ENCODE measurements at places on chromosomes 4 and X.

GRCh38 chr4:104826171-104826570 is 320.5 kb upstream of the TET2 start:
- DNase-seq: no peak

- no peak for DNase-seq
Observed at GRCh38 chr4:40710484-40711254, 39.1 kb upstream of the NSUN7 start.

- no peak for DNase-seq
Observed at GRCh38 chrX:50613846-50614245, 143.2 kb upstream of the DGKK start.

GRCh38 chr4:187504974-187505797 is 490.4 kb upstream of the ZFP42 start:
- DNase-seq: no peak

DNA sequence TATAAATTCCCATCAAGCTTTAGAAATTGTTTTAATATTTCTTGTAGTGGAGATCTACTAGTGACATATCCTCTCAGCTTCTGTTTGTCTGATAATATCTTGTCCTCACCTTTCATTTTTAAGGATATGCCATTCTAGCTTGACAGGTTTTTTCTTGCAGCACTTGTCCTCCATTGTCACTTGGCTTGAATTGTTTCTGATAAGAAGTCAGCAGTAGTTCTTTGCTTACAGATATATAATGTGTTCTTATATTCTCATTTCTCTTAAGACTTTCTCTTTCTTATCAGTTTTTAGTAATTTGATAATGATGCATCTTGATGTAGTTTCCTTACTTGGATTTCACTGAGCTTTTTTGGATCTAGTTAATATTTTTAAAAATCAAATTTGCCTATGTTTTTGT is 120.6 kb upstream of the NUDT6 start:
- DNase-seq: no peak

GRCh38 chrX:39204945-39205344 is 403.7 kb downstream of the MID1IP1 start:
- DNase-seq: peak; percentile 54

- DNase-seq: peak; percentile 82
Observed at GRCh38 chr4:110055158-110055768, 142.6 kb downstream of the EGF start.

- DNase-seq: peak; percentile 100
Observed at GRCh38 chrX:318739-319578, at the start of gene GTPBP6. TSS of gene GTPBP6 (minus strand) at chrX:318796. CDS start at chrX:318787, 9 bp downstream.

GRCh38 chrX:138759217-138759943 is 47.9 kb upstream of the FGF13 start:
- no peak for DNase-seq

DNA sequence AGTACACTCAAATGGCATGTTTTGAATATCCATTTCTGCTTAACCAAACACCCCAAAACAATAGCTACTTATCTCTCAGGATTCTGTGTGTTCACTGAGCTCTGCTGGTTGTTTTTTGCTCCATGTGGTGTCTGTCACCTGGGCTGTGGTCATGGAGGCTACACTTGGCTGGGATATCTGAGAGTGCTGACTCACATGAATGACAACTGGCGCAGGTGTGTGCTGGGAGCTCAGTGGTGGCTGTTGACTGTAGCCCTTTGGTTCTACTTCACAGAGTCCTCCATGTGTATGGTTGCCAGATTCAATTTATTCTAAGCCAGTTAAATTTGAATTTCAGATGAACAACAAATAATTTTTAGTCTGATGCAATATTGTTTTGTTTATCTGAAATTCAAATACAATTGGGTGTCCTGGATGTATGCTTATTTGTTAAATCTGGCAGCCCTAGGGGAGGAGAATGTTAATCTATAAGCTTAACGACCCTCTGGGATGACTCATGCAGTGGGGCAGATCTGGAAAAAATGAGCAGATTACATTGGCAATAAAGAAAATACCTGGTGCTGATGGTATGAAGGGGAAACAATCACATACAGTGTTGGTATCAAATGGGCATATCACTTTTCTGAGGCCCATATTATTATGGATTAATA is 28.2 kb upstream of the TCEAL4 start:
- no peak for DNase-seq

DNA sequence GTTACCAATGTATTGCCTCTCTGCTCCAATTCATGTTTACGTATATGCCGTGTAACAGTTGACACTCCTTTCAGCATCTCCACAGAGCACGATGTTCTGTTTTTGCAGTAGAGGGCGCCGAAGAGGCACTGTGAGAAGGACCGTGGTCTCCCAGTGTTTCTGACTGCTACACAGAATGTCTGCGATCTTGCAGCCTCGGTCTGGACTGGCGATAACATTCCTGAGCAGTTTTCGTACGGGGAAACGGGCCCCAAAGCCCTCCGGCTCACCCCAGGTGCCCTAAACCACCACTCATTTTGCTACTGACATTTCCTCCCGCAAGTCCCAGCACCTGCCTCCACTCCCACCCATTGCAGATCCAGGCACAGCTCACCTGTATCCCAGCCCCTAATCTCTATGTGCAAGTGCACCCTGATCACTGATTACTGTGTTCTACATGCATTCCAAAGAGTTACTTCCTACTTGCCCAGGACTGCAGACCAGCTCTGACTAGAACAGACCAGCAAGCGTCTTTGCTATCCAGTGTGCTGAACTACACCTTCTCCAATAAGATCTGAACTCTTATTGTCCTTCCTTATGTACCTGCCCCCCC is 12.4 kb upstream of the NFXL1 start:
- DNase-seq: no peak

GRCh38 chr4:36189511-36190226 is 54.6 kb downstream of the ARAP2 start:
- DNase-seq: no peak

GRCh38 chr4:123783151-123783790 is 386.7 kb downstream of the SPRY1 start:
- no peak for DNase-seq

DNA sequence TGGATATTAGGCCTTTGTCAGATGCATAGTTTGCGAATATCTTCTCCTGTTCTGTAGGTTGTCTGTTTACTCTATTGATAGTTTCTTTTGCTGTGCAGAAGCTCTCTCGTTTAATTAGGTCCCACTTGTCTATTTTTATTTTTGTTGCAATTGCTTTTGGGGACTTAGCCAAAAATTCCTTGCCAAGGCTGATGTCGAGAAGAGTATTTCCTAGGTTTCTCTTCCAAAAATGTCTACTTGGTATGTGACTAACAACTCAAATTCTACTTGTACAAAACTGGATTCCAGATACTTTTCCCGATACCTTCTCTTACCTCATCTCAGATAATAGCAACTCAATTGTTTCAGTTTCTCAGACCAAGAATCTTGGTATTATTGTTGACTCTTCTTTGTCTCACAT is 142.4 kb upstream of the GLRA2 start:
- no peak for DNase-seq

DNA sequence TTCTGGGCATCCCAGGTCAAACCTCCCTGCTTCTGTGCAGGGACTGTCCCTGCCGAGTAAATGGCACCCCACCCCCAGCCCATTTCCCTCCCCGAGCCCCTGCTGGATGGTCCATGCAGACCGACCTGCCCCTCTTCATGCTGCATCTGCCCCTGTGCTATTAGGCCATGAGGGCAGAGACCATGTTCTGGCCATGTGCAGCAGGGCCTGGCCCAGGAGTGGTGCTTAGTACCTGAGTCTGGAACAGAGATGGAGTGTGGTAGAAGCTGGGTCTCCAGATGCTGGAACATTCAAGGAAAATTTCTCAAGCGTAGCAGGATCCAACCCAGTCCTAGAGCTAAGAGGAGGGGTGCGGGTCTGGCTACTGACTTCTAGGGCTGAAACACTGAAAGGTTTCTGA is 15.3 kb upstream of the UBA1 start:
- DNase-seq: no peak

DNA sequence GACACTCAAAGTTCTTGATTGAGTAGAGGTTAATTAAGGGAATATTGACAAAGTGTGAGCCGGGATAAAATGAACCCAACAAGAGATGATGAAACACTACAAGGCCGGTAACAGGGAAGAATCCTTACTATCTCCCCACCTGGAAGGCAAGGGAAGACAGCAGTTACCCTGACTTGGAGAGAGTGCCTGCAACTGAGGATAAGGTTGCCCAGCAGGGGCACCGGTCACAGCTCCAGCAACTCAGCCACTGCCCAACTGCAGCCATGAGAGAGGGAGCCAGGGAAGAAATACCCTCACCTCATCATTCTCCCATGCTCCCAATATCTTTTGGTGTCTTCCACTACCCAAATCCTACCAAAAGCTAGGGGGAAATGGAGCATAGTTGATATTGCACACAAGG is 212.7 kb downstream of the KCTD8 start:
- DNase-seq: no peak

- no peak for DNase-seq
Observed at GRCh38 chr4:182795446-182796238, 121.5 kb downstream of the DCTD start.

DNA sequence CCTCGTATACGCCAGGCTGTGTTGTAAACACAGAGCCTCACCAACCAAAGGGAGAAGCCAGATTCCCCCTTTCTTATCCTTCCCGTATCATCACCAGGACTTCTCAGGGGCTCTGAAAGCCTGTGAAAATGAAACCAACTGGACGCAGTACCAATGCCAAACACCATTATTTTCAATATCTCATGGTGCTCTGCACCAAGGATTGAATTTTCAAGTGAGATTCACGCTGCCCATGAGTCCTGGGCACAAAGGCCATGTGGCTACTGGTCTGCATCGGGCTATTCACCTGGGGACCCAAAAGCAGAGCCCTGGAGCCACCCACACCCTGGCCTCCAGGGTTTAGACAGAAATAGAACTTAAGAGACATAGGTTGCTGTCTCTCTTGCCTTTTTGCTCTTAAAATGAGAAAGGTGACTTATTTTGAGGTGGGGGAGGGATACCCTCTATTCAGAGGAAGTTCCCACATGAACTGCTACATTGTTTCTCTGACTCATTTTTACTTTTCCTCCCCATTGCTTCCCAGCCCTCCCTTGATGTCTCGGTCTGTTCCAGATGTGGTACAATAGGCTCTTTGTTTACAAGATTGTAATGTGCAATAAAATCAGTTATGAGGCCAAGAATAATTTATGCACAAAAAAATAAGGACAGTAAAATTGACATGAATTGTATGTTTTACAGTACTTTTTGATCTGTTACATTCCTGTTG is 55.4 kb downstream of the MAML3 start:
- DNase-seq: no peak

- no peak for DNase-seq
Observed at GRCh38 chrX:74536832-74537371, 77.5 kb downstream of the RLIM start.

DNA sequence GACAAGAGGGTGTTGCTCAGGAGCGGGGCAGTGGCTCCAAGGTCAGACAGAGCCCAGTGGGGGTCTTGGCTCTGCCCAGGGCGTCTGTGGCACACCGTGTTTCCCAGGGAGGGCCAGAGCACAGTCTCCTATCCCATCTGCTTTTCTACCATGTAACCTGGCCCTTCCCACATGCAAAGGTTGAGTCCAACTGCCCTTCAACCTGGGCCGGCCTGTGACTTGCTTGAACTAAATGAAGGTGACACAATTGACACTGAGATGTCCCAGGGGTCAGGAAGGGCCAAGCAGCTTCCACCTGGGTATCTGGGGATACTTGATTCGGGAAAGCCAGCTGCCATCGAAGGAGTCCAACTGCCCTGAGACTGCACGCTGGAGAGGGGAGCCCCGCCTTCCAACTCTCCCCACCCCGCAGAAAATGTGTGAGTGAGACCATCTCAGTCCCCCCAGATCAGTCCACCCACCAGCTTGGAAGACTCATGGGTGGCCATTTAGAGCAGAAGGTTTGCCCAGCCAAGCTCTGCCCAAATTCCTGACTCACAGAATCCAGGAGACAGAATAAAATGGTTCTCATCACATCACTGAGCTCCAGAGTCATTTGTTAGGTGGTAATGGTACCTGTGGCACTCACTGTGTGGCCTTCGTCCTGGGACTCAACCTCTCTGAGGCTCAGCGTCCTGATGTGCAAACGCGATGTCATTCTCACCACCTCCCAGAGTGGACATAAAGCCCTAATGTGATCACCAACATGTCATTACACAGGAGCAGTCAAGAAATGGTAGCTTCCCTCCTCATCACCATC is 18.1 kb downstream of the PPP2R2C start:
- DNase-seq: no peak

GRCh38 chrX:70439016-70439415 is 5.6 kb upstream of the DLG3 start:
- no peak for DNase-seq

DNA sequence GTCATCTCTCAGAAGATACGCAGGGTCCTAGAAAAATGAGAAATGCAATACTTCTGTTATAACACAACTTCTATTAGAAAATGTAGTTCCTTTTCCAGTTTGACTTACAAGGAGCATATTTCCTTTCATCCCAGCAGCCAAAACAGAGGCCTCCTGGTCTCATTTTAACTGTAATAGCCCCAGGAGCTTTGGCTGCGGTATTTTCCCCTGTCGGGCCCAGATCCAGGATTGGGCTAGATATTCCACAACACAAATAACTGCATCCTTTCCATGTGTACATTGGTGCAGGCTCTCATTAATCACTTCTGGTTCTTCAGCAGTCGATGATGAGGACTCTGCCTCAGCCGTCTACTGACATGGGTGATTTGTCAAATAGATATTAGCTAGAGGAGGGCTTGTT is 166.1 kb downstream of the TENM3 start:
- DNase-seq: no peak

GRCh38 chrX:20144491-20144890 is 2.9 kb upstream of the EIF1AX start:
- peak; percentile 31 for DNase-seq

GRCh38 chrX:68599256-68600152 is 48.0 kb upstream of the STARD8 start:
- no peak for DNase-seq

DNA sequence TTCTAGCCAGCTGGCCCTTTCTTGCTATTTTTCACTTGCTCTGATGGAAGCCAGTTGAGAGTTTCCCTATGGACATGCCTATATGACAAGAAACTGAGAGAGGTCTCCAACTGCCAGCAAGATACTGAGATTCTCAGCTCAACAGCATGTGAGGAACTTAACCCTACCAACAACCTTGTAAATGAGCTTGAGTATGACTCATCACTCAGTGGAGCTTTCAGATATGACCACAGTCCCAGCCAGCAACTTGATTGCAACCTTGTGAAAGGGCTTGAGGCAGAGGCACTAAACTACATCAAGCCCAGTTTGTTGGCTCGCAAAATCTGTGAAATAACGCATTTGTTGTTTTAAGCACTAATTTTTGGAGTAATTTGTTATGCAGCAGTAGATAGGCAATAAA is 175.8 kb downstream of the COMMD8 start:
- DNase-seq: peak; percentile 29

Data from RCC 7860 (cell line).